ENCODE measurements at places on chromosomes 1 and 21. TPM values are rescaled to one million over a fixed set of nuclear protein-coding genes. Genes with fewer than 3 reads are reported as not detected.

Gene HES3
- total RNA-seq = not detected

GRCh38 chr1:214843281-214843680, 239.3 kb upstream of the KCNK2 start:
- no peak for DNase-seq

GRCh38 chr1:225688345-225688744, 35.4 kb upstream of the ENAH start:
- no peak for DNase-seq

Gene TEDDM1
- not detected for total RNA-seq

- no peak for DNase-seq
Observed at GRCh38 chr1:186849271-186849671, 20.5 kb downstream of the PLA2G4A start.

- peak; percentile 37 for DNase-seq
Observed at GRCh38 chr1:25562101-25562927, 18.9 kb downstream of the LDLRAP1 start.

Gene KLF17
- 0.19 TPM for total RNA-seq

DNA sequence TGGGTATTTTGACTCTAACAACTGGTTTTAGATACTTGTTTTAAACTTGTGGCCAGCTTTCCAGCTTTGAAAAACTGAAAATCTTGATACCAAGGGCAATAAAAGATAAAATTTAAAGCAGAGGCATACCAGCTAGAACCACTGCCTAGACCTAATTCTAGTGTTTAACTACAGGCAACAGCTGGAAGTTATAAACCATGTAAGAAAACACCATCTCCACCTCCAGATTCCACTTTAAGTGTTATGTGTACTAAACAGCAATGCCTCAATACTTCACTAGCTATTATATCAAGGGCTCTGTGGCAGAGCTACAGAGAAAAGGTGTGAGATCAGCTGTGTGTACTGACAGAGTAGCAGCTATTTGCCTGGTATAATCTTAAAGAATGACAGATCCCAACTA, 69.5 kb downstream of the LPAR3 start:
- DNase-seq = no peak

Gene S100B
- total RNA-seq = not detected

DNA sequence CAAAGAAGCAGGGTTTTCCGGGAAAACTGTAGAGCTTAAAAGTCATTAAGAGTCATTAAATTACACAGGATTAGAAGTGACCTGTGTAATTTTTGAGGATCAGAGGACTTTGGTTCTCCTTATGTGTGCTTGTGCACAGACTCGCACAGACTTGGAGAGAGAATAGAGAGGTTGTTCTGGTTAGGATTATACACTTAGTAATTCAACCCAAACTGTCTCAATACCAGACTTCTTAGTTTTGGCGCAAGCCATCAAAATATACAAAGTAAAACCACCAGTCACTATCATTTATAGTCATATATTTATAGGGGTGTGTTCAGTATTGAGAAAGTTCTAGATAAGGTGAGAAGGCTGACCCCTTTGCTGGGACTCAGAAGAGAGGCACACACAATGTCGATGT, 112.3 kb downstream of the HLX start:
- DNase-seq = no peak

- no peak for DNase-seq
Observed at GRCh38 chr21:17777072-17777765, 41.9 kb downstream of the C21orf91 start.

Gene AMY1A
- total RNA-seq = not detected

Gene UBASH3A
- 0.82 TPM for total RNA-seq

Gene NUP210L
- 0.19 TPM for total RNA-seq

Gene CALML6
- total RNA-seq = 0.57 TPM

DNA sequence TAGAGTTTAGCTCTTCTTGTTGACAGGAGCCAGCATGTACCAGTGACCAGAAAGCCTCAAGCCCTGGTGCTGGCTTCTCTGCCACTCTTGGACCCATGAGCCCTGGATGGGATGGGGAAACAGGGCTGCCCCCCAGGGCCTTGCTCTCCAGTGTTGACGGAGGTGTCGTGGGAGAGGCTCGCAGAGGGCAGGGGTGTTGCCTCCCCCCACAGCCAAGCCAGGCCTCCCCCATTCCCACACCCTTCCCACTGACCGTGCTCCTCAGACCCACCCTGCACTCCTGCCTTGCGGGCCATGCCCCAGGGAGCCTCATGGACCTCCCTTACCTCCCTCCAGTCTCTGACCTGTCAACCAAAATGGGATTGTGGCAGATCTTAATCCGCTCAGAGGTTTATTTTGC, 123.8 kb upstream of the COL6A1 start:
- DNase-seq = no peak

GRCh38 chr1:234433563-234434285, 45.3 kb downstream of the TARBP1 start:
- DNase-seq = no peak

GRCh38 chr21:37412603-37413360, 46.2 kb downstream of the DYRK1A start:
- no peak for DNase-seq

Gene TEX38
- not detected for total RNA-seq

GRCh38 chr1:59948990-59949389, 22.4 kb upstream of the CYP2J2 start:
- DNase-seq = no peak

GRCh38 chr21:43766734-43767497, 9.2 kb downstream of the CSTB start:
- DNase-seq = no peak

Gene IL20
- total RNA-seq = not detected

Gene TNFAIP8L2
- not detected for total RNA-seq

DNA sequence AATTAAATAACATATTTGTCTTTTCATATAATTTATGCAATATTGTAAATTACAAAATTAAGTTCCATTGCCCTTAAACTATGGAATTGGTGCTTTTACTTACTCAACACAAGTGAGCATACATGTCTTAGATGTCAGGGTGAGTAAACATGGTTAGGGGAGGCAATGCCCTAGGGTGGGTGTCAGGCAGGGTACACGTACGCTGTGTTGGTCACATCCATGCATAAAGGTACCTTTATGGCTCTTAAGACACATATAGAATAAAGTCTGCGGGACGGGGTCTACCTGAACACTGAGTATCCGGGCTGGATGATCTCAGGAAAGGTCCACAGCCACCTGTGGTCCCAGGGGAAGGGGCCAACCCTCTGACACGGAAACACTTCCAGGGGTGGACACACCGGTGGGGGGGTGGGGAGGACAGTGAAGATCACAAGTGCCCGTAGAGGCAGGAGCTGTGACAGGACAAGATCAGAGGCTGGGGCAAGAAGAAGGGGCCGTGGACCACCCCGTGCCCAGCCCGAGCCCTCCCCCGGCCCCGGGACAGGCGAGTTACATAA, 720 bp downstream of the LIN9 start:
- no peak for DNase-seq

- DNase-seq = no peak
Observed at GRCh38 chr1:57898531-57898930, 474.7 kb upstream of the DAB1 start.

Gene CADM3
- 0.19 TPM for total RNA-seq

DNA sequence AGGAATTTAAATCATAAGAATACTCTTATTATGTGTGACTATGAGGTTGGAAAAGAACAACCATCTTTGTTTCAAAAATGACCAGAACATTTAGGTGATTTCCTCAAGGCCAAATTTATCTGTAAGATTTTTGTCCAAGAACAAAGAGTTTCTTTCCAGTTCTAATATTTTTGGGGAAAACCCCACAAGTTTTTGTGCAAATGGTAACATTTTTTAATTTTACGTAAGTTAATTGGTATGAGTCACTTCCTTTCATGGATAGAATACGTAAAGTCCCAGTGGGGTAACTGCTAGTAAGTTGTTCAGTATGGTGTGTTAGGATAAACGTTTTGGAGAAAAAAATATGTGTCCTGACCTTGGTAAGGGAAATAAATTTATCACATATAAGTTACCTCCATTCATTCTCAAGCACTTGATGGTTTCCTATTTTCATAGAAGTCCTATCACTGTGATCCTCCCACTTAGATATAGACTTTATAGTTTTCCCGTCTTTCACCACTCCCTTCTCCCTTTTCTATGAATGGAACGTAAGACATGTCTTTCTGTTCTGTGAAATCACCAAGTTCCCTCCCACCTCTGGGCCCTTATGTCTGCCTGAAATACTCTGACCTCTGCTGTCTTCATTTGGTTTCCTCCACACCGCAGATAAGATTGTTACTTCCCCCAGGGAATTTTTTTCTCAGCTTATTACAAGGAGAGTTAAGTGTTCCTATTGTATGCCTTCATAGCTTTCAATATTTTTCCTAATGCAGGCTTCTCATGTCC, 34.9 kb upstream of the TSNAX start:
- no peak for DNase-seq

DNA sequence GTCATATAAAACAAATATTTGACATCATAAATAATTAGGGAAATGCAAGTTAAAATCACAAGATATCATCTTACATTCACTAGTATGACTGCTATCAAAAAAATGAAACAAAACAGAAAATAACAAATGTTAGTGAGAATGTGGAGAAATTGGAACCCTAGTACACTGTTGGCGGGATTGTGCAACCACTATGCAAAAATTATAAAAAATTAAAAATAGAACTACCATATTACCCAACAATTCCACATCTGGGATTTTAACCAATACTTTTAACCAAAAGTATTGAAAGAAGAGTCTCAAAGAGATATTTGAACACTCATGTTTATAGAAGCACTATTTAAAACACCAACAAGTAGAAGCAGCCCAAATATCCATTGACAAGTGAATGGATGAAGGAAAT, 797.2 kb upstream of the ADAMTS5 start:
- DNase-seq = no peak

- DNase-seq = no peak
Observed at GRCh38 chr1:85091671-85092280, 43.5 kb upstream of the MCOLN3 start.

GRCh38 chr1:78071696-78072095, 25.9 kb downstream of the GIPC2 start:
- DNase-seq = no peak

GRCh38 chr1:173224949-173225348, 17.8 kb upstream of the TNFSF4 start:
- DNase-seq = no peak

DNA sequence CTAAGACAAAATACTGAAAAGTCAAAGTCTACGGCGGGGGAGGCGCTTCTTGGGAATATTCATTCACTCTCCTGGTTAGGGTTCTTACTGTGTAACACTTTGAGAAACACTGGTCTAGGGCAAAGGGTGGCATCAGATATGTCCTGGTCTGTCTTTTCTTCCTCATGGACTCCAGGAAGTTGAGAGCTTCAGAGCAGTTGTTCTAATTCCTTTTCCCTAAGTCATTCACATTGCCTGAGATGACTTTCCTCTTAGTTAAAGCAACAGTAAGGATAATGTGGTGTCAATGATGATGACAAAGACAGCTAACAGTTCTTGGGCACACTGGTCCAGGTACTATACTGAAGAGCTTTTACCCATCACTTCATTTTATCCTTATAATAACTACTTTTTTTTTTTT, 27.0 kb downstream of the FGGY start:
- no peak for DNase-seq

Gene TNNT2
- 6.1 TPM for total RNA-seq
